Fibroblast of pulmonary artery (primary cell): ENCODE measurements at places on chromosomes 5 and 9.

DNA sequence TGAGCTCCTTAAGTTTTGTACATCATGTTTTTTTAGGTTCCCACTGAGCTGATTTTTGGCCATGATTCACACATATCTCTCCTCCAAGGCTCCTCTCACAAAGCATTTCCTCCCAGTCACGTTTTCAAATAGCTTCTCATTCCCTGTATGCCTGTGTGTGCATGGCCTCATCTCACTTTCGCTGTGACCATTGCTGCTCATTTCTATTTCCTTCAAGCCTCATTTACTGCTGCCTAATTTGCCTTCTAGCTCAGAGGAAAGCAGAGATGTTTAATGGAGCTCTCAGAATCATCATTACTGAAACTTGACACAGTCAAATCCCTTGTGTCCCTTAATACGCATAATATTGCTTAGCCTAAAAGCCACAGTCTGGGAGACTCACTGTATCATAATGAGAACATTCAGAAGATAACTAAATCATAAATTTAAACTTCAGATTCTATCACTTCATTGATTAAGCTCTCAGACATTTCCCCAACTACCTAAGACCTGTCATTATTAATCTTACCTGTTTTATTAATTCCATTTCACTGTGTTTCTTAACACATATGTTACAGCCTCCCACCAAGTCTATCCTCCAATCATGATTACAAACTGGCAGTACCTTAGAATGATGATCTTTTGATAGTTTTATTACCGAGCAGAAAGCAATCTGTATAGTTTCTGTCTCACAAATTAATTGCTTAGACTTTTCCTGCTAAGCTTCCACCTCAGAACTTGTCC, 278.3 kb upstream of the PTGER4 start:
- DNase-seq, result peak; percentile 26

DNA sequence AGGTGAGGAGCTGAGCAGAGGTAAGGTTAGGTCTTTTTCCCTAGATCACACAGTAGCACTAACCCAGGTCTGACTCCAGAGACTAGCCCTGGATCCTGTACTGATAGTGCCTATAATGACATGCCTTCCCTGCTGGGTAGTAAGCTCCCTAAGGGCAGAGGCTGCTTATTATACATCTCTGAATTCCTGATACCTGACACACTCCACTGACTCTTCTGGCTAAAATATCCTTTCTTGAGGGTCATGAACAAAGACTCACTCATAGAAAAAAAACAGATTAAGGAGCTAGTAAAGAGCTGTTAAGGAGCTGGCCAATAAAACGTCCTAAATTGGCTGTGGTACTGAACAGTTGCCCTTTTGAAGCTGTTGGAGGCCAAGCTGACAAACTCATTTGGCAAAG, 149.0 kb upstream of the ITGA1 start:
- no peak for DNase-seq

GRCh38 chr9:100099722-100100042, 639 bp downstream of the INVS start:
- DNase-seq, result no peak

DNA sequence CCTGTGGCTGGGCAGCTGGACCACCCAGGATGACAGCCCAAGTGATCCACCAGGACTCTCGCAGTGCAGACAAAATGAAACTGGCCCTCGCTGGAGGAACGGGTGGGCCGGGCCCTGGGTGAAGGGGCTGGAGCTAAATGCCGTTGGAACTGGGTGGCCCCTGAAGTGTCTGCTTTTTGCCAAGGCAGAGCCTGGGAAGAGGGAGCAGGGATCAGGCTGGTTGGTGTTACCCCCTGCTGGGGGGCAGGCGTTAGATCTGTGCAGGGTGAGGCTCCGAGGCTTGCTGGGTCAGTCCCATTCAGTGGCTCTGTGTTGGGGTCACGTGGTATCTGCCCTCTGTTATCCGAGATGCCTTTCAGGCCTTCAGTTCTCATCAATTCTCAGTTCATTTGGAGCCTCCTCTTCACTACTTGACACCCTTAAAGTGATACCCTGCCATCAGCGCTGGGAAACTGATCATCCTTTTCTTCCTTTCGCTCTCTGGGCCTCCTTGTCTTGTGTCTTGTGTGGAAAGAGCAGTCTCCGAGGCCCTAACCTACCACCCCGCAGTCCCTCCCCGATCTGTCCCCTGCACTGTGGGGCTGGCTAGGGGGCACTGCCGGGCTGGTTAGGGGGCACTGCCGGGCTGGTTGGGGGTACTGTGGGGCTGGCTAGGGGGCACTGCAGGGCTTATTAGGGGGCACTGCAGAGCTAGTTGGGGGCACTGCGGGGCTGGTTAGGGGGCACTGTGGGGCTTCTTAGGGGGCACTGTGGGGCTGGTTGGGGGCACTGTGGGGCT, 37.3 kb downstream of the COL5A1 start:
- DNase-seq, result no peak

GRCh38 chr5:138647261-138647788, 72.1 kb upstream of the HSPA9 start:
- DNase-seq, result peak; percentile 26

DNA sequence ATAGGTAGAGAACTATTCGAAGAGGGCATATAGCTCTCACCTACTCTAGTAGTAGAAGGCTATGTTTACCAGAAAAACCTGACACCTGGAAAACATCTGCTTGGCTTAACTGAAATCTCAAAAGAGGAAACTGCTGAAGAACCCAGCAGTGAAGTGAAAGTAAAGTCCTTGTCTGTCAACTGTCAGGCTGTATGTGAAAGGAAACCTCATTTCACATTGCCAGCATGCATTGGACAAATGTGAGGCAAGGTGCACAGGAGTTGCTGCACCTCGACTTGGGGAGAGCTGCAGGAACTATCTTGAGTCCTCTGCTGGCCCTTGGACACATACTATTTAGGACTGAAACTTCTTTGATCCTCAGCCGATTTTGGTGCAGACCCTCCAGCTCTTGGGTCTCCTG, 53.3 kb downstream of the NREP start:
- no peak for DNase-seq

DNA sequence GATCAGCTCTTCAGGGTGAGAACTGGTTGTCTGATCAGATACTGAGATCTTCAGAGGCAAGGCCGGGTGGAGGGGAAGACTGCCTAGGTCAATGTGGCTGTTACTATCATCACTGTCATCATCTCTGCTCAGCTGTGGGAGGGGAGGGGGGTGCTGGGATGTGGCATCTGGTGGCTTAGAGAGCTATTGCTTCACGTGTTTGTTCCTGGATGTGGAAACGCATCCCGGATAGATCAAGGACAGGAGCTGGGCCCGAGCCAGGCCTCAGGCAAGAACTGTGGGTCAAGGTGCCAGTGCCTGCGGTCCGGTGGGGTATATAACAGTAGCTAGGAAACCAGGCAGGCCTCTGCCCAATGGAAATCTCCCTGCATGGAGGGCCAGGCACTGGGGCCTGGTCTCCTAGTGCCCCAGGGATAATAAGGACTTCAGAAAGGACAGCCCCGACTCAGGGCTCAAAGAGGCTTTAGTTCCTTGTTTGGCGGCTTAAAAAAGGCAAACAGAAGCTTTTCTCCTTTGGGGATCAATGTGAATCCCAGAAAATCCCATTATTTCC, 30.3 kb upstream of the TIFAB start:
- no peak for DNase-seq

DNA sequence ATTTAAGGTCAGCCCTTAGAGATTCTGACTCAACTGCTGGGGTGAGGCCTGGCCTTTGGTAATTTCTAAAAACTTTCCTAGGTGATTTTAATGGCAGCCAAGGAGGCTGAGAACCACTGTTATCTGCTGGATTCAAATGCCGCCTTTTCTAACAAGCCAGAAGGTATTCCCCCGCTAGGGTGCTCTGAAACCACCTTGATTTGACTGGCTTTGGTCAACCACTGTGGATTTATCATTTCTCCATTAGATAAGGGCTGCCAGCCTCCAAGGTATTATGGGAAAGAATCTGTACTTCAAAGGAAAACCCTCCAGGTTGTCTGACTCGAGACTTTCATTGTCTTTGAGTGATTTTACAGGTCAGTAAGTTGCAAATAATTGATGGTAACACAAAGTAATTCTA, 4.3 kb downstream of the ANXA6 start:
- DNase-seq, result no peak

DNA sequence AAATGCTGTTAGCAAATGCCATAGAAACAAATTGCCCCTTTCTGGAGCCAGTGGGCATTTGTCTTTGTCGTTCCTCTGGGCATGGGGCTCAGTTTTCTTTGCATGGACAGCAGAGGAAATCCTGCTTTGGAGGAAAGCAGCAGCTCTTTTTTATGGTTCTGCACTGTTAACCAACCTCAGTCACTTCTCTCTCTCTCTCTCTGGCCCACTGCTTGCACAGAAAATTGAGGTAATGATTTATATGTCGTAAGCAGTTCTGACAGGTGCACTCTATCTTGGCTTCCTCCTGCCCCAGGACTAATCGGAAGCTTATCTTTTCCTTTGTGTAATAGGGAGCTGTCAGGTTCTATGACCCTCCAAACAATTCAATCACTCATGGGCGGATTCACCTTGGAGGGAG, 159.6 kb upstream of the GPR151 start:
- no peak for DNase-seq

DNA sequence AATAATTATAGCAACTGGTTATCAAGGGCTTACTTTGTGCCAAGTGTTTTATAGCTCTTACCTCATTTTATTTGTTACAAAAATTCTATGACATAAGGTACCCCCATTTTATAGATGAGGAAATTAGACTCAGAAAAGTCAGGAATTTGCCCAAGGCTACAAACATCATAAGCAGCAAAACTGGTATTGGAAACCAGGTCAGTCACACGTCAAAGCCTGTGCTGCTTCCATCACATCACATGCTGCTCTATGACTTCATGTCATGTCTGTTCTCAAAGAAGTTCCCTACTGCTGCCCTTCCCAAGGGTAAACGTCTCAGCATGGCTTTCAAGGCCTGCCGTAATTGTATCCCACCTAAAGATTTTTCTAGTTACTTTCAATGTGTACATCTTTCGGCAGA, 6.9 kb upstream of the KIF2A start:
- no peak for DNase-seq

GRCh38 chr9:109705515-109705914, 74.5 kb upstream of the PALM2AKAP2 start:
- peak; percentile 40 for DNase-seq

DNA sequence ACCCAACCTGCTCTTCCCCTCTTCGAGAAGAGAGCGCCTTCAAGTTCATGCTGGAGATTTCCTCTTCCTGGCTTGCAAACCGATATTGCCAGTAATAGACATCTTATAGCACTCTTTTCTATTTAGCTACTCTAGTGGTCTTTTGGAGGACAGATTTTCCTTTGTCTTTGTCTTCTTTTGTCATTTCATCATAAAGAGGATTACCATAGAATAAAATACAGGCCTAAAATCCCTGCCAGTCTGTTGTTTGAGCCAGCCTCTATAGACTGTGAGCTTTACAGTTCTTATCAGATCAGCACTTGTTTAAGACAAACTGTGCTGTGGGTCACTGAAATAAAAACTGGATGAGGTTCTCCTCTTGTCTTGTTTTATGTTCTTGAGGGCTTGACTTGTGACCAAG, 802.8 kb downstream of the NR2F1-AS1 start:
- no peak for DNase-seq

DNA sequence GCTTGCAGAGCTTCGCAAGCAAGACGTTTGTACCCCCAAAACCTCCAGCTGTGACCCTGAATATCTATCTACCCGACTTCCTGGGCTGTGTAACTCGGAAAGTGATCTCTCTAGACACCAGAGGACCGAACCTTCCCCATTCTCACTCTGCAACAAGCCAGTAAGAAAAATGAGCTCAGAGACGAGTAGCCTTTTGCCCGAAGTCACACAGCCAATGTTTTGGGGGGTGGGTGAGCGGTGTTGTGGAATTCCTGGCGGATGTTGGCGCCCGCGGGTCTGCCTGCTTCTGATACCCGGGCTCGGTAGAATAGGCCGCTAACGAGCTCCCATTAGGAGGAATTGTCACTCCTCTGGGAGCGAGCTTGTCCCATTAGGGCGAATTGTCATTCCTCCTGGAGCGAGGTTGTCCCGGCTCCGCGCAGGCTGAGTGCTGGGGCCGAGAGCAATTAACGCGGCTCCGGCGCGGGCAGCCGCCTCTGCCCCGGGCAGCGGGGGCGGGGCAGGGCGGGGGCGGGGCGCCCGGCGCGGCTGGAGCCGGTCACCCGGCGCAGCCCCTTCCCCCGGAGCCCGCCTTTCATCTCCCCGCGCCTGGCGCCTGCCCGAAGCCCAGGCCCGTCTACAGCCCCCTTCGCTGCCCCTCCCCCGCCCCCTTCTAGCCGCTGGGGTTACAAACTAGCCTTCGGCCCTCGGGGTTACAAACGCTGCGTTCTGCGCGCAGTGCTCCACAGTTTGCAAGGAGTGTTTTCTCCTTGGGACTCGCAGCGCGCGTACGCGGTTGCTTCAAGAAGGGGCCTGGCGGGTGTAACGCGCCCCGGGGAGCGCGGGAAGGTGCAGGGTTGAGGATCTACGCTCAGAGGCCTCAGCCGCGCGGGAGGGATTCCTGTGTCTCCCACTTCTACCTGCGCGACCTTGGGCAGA, 3.5 kb upstream of the MSX2 start:
- no peak for DNase-seq

DNA sequence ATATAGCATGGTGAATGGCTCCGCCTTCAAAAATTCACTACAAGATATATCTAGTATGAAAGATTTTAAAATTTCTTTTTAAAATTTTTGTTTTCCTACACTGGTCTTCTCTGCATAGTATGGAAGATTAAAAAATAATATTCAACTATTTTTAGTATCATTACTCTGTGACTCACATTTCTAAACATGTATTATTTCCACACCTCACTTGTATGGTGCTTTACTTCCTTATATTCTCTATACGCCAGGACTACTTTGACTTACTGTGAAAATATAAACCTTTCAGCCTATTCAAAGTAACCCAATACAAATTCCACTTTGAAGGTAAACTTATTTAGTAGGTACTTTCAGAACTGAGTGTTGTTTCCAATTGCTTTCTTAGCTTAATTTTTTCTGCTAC, 26.8 kb upstream of the TXNDC8 start:
- no peak for DNase-seq

- DNase-seq, result no peak
These were observed 610.3 kb downstream of the TLE1 start for GRCh38 chr9:81079055-81079454.

- DNase-seq, result no peak
These were observed 76.2 kb downstream of the NRG2 start for GRCh38 chr5:139966856-139967255.

- DNase-seq, result peak; percentile 98
These were observed 35.9 kb upstream of the GAS1 start for GRCh38 chr9:86983249-86983619.
